ENCODE measurements at places on chromosomes 1 and 21.

- DNase-seq = no peak
Observed at GRCh38 chr1:165173409-165173808, 183.1 kb downstream of the LMX1A start.

DNA sequence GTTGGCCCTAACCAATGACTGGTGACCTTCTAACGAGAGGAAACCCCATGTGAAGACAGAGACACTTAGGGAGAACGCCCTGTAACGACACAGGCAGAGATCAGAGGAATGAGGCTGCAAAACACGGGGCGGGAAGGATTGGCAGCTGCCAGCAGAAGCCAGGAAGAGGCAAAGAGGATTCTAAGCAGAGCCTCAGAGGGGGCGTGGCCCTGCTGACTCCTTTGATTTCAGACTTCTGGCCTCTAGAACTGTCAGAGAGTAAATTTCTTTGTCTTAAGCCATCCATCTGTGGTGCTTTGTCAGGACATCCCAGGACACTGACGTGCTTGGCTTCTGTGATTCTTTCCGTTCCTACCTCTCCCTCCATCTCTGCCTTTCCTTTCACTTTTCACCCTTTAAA, 79.3 kb downstream of the SH3BGR start:
- no peak for DNase-seq

DNA sequence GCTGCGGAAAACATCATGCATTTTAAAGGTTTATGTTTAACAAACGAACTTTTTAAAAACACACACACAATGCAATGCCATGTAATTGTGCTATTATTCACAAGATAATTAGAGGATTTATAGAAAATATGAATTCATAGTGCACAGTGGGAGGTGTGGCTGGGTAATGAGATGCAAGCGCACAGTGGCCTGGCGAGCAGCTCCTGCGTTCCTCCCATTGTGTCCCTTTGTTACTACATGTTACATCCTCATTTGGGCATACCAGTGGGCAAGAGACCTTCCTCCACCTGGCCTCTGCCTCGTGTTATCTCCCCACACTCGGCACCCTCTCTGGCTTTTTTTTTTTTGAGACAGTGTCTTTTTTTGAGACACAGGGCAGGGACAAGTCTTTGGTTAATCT, 30.0 kb upstream of the TENT5B start:
- DNase-seq = no peak

DNA sequence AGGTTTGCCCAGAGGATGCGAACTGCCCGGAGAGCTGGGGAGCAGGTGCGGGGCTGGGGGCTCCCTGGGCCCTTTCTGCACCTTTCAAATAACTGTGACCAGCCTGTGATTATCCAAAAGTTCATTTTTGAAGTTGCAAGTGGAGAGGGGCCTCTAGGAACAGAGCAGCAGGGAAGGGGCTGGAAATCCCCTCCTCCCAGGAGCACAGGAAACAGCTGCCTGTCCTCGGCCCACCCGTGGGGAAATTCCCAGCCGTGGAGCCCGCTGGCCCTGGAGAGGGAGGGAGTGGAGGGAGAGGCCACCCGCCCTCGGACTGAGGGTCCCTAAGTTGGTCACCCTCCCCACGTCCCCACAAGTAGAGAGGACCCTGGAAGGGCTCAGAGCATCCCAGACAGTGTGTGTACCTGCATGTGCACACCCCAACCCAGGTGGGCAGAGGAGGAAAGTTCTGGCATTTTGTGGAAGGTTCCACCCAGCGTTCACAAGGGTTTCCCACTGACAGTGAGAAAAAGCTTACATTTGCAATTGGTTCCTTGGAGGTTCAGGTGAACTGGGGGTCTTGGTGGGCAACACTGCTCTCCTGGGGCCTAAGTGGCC, 1.2 kb upstream of the TNFRSF4 start:
- no peak for DNase-seq

DNA sequence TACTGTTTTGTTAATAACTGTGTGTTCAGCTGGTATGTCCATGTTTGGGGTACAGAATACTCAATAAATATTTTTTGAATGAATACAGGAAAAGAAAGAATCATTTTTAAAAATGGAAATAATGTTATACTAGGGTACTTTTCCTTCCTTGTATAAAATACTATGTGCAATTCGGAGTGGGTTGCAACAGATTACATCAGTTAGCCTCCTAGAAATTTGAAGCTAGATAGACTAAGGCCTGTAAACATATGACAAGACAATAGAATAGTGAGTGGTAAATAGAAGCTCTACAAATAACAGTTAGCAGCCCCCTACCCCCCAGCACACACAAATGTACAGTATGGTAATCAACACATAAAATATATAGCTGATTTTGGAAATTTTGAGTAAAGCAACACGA, 195.9 kb downstream of the KCNT2 start:
- DNase-seq = no peak

DNA sequence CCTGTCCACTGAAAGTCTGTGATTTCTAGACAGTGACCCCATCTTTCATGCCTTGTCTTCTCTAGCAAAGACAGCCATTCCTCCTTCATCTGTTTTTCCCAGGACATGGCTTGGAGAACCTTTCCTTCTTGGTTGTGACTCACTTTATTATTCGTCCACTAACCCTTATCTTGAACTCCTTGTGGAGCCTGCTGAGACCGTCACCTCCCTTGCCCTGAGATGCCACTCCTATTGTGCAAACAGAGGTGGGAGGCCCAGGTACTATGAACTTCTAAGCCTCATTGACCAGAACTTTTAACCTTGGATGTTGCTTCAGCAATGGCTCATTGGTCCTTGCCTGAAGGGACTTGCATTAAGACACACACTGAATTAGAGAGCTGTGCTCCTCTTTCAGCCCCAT, 117.5 kb downstream of the FOXD2 start:
- no peak for DNase-seq

GRCh38 chr1:187680823-187681222, 852.1 kb downstream of the PLA2G4A start:
- DNase-seq = no peak

GRCh38 chr1:29335573-29335972, 99.3 kb downstream of the PTPRU start:
- DNase-seq = no peak

DNA sequence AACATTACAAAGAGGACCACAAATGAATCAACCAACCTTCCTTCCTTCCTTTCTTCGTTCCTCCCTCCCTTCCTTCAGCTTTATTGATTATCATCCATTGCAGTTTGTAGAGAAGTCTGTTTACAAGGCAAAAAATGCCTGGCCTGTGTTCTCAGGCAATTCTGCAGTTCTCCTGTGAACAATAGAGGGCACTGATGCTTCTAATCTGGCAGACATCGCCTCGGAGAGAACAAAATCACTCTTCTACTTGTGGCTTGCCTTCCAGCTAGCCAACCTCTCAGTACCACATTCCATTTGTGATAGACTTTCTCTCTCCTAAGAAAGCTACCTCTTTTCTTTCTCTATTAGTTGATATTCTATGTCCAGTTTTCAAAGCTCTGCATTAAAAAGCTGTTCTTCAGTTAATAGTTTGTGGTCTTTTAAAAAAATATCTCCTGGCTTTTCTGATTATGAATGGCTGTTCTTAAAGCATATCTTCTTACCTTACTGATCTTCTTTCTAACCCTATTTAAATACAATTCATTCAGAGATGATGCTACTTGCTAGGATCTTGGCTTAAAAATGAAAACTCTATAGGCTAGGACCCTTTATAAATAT, 26.9 kb upstream of the ESRRG start:
- no peak for DNase-seq

- DNase-seq = no peak
Observed at GRCh38 chr1:78053498-78053897, 7.7 kb downstream of the GIPC2 start.

- no peak for DNase-seq
Observed at GRCh38 chr1:29861446-29861845, 625.1 kb downstream of the PTPRU start.

GRCh38 chr1:180670681-180671080, 38.9 kb downstream of the XPR1 start:
- DNase-seq = no peak
